Activated CD4-positive, alpha-beta T cell treated with anti-CD3 and anti-CD28 coated beads, Interleukin-2, amount 10 ng/mL, durations not matched to agents 7 days and 5 days (primary cell): ENCODE measurements at places on chromosomes 13 and 19. TPM values are rescaled to one million over a fixed set of nuclear protein-coding genes. Genes with fewer than 3 reads are reported as not detected.

GRCh38 chr19:11293433-11294389 lies 2.2 kb upstream of the TSPAN16 start:
- H3K27ac ChIP-seq = no peak overlapping the region
- peak; percentile 69 for DNase-seq
- H3K36me3 ChIP-seq = no peaks in the 10 kb centered on the region
- H3K27me3 ChIP-seq = peaks cover 51% of the 10 kb centered on the region

DNA sequence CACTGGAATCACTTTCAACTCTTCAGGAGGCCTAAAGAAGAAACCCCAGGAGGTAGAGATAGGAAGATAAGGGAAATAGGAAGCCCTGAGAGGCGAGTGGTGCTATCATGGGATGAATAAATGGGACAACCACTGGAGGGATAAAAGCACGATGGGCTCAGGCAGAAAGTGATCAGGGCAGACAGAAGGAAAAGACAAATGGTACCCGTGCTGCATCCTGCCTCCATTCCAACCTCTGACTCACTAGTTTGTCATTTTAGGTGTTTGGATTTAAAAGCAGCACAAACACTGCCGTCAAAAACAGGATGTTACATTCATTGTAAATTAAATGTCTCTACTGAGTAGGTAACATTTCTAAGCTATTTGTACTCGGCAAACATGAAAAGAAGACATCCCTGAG lies 314.3 kb upstream of the HTR2A start:
- H3K4me3 ChIP-seq = no peak overlapping the region
- H3K36me3 ChIP-seq = no peaks in the 10 kb centered on the region
- no peaks in the 10 kb centered on the region for H3K27me3 ChIP-seq
- no peak for DNase-seq
- H3K27ac ChIP-seq = no peak overlapping the region
- no peaks in the 10 kb centered on the region for H3K4me1 ChIP-seq

GRCh38 chr19:17889609-17890214 lies 18.0 kb downstream of the SLC5A5 start:
- no peaks in the 10 kb centered on the region for H3K4me1 ChIP-seq
- DNase-seq = peak; percentile 40
- no peaks in the 10 kb centered on the region for H3K36me3 ChIP-seq
- no peak overlapping the region for H3K27ac ChIP-seq
- no peak overlapping the region for H3K4me3 ChIP-seq

DNA sequence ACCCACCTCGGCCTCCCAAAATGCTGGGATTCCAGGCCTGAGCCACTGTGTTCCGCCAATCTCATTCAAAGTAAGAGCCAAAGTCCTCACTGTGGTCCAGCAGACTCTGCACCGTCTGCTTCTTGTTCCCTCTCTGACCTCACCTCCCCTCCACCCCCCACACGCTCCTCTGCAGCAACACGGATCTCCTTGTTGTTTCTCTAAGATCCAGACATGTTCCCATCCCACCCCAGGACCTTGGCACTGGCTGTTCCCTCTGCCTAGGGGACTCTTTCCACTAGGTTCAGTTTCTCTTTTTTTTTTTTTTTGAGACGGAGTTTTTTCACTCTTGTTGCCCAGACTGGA lies 38.4 kb downstream of the LTBP4 start:
- H3K4me3 ChIP-seq = no peak overlapping the region
- peaks cover 7% of the 10 kb centered on the region for H3K27me3 ChIP-seq
- no peak overlapping the region for H3K27ac ChIP-seq
- DNase-seq = no peak

DNA sequence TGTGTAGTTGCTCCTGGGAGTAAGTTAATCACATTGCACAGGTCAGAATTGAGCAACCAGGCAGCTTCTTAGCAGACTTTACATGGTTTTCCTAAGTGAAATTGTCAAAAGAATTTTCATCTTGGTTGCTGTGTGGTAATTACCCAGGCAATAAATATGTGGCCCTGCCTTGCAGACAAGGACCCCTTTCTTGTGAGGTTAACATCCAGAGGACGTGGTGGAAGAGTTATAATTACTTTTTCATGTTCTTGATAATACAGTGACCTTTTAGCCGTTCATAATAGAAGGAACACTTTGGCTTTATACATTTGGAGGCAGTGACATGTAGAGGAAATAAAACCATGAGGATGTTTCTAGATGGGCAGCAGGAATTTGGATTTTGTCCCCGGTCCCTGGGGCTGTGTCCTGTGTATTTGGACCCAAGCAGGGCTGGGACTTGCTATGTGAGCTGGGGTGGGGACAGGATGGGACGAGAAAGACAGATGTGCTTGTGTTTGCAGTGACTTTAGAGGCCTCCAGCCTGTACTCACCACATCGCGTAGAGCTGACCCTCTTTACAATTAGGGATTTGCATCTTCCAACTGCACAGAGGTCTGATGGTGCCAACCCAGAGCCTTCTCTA lies 156.2 kb downstream of the STK24 start:
- no peaks in the 10 kb centered on the region for H3K4me1 ChIP-seq
- H3K36me3 ChIP-seq = no peaks in the 10 kb centered on the region
- H3K4me3 ChIP-seq = no peak overlapping the region
- H3K27me3 ChIP-seq = no peaks in the 10 kb centered on the region
- no peak overlapping the region for H3K27ac ChIP-seq
- DNase-seq = no peak

DNA sequence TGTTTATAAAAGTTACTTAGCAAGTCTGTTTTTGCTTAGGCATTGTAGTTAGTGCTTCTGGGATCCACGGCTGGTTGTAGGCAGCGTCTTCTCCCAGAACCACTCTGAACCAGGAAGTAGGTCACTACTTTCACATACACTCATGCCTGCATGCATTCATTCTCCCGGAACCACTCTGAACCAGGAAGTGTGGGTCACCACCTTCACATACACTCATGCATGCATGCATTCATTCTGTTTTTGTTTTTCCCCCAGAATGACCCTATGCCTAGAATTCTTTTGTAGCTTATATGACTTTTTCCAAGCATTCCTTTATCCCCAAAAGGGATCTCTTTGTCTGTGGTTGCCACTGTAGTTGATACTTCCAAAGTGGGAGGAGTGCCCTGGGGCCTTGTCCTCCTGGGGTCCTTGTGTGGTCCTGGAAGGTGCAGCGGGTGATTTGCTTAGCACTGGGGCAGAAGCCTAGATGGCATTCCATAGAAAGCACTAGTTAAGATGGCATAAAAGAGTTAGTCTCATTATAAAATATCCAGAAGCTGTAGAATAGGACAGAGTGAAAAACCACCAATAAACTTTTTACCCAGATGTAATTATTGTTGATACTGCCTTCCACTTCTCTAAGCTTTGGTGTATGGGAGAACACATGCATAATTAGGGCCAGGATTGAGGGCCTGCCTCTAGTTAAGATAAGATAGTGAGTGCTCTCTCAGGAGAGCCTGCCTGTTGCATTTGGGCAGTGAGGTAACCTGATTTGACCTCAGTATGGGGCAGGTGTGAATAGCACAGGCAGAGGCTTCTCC lies 68.6 kb upstream of the TEX29 start:
- H3K4me1 ChIP-seq = peaks cover 2% of the 10 kb centered on the region
- H3K27me3 ChIP-seq = no peaks in the 10 kb centered on the region
- peaks cover 55% of the 10 kb centered on the region for H3K36me3 ChIP-seq
- no peak overlapping the region for H3K27ac ChIP-seq
- H3K4me3 ChIP-seq = no peak overlapping the region
- DNase-seq = no peak

DNA sequence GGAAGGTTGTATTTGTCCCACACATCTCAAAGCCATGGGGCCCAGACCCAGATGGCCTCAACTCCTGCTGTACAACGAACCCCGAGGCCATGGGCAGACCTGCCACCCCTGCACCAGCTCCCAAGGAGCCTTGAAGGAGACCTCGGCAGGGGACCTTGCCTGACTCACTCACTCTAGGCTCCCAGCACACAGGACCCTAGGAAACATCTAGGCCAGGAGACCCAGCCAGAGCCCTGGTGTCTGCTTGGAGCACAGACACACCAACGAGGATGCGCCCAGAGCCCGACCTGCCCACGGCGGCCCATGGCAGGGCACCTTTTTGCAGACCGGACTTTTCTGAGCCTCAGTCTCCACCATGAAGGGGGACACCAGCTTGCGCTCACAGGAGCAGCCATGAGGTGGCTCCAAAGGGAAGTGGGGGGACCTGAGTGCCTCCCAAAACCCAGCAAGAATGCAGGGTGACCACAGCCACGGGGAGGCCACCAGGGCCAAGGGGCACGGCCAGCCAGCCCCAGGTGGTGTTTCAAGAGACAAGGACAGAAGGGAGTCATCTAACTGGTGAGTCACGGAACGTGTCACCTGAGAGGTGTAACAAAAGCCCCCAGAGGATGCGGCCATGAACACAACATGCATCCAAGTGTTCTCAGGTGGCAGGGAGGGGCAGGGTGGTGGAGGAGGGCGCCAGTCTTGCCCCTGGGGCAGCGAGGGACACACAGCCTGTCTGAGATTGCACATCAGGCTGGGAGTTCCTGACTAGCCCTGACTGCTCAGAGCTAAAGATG lies 4.9 kb upstream of the CERS1 start:
- peaks cover 9% of the 10 kb centered on the region for H3K36me3 ChIP-seq
- DNase-seq = no peak
- peaks cover 14% of the 10 kb centered on the region for H3K27me3 ChIP-seq

GRCh38 chr19:35648017-35648961 lies at the start of gene COX6B1:
COX6B1 (plus strand) TSS chr19:35648323; CDS start chr19:35651244, 2,921 bp downstream.
- no peaks in the 10 kb centered on the region for H3K27me3 ChIP-seq
- peak within 1 kb of the TSS; percentile 86 for H3K4me3 ChIP-seq
- peak within 1 kb of the TSS; percentile 91 for H3K27ac ChIP-seq
- peaks cover 45% of the 10 kb centered on the region for H3K4me1 ChIP-seq

DNA sequence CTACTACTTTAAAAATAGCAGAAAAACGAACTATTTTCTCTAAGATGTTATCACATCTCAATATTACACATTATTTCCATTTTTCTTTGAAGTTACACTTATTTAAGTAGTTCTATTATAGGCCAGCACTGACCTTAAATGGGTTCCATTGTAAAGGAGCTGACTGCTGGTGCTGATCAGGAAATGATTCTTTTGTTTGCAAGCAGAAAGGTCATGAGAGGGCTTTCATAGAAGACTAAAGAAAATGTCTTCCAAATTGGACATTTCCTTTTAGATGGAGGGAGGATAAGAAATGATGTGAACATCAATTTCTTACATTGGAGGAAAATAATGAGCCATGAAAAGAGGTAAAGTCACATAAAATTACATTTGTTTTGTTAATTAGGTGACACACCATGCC lies 96.2 kb downstream of the SUCLA2 start:
- peaks cover 3% of the 10 kb centered on the region for H3K4me1 ChIP-seq
- no peak overlapping the region for H3K4me3 ChIP-seq
- H3K27me3 ChIP-seq = no peaks in the 10 kb centered on the region
- no peaks in the 10 kb centered on the region for H3K36me3 ChIP-seq
- no peak for DNase-seq
- no peak overlapping the region for H3K27ac ChIP-seq

GRCh38 chr13:30129411-30129810 lies 177.9 kb downstream of the KATNAL1 start:
- no peaks in the 10 kb centered on the region for H3K36me3 ChIP-seq
- no peak for DNase-seq
- no peaks in the 10 kb centered on the region for H3K27me3 ChIP-seq
- H3K4me3 ChIP-seq = no peak overlapping the region

- H3K27ac ChIP-seq = no peak overlapping the region
- no peaks in the 10 kb centered on the region for H3K36me3 ChIP-seq
- H3K4me3 ChIP-seq = no peak overlapping the region
- H3K27me3 ChIP-seq = no peaks in the 10 kb centered on the region
Measured at GRCh38 chr13:23842406-23842805, 46.8 kb downstream of the MIPEP start.

- H3K4me1 ChIP-seq = peaks cover 23% of the 10 kb centered on the region
- H3K27ac ChIP-seq = peak overlapping the region; percentile 33
- peaks cover 1% of the 10 kb centered on the region for H3K27me3 ChIP-seq
- H3K4me3 ChIP-seq = peak overlapping the region; percentile 81
Measured at GRCh38 chr19:49128545-49129237, 9.3 kb downstream of the PPFIA3 start.

DNA sequence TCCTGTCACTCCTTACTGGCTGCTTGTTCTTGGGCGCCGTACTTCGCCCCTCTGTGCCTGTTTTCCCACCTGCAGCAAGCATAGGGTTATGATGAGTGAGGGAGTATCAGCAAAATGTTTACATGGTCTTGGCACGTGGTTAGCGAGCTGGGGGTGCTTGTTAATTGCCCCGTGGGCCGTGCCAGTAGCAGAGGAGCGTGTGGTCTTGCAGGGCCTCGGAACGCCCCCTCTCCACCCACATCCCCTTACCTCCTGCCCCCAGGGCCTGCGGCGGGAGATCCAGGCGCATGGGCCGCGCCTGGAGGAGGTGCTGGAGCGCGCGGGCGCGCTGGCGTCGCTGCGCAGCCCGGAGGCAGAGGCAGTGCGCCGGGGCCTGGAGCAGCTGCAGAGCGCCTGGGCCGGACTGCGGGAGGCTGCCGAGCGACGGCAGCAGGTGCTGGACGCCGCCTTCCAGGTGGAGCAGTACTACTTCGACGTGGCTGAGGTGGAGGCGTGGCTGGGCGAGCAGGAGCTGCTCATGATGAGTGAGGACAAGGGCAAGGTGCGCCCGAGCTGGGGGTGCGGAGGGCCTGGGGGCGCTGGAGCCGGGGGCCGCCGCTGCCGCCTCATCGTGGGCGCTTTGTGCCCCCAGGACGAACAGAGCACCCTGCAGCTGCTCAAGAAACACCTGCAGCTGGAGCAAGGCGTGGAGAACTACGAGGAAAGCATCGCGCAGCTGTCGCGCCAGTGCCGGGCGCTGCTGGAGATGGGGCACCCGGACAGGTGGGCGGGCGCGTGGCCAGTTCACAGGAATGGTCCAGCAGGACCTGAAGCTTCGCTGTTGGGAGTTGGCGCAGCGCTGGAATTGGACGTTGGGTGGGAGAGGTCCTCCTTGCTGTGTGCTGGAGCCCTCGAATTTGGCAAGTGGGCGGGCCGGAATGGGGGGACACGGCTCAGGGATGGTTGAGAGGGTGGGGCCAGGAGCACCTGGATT lies 22.5 kb upstream of the SHKBP1 start:
- no peaks in the 10 kb centered on the region for H3K36me3 ChIP-seq
- no peak for DNase-seq
- peaks cover 3% of the 10 kb centered on the region for H3K4me1 ChIP-seq
- no peak overlapping the region for H3K27ac ChIP-seq
- no peak overlapping the region for H3K4me3 ChIP-seq
- H3K27me3 ChIP-seq = peaks cover 41% of the 10 kb centered on the region

GRCh38 chr13:80340651-80341100 lies 250 bp downstream of the SPRY2 start:
- no peak overlapping the region for H3K27ac ChIP-seq
- H3K36me3 ChIP-seq = no peaks in the 10 kb centered on the region
- peaks cover 42% of the 10 kb centered on the region for H3K27me3 ChIP-seq

- no peaks in the 10 kb centered on the region for H3K36me3 ChIP-seq
- H3K4me3 ChIP-seq = no peak overlapping the region
- H3K27ac ChIP-seq = no peak overlapping the region
- no peak for DNase-seq
Measured at GRCh38 chr13:69545551-69545950, 562.1 kb upstream of the ATXN8OS start.

DNA sequence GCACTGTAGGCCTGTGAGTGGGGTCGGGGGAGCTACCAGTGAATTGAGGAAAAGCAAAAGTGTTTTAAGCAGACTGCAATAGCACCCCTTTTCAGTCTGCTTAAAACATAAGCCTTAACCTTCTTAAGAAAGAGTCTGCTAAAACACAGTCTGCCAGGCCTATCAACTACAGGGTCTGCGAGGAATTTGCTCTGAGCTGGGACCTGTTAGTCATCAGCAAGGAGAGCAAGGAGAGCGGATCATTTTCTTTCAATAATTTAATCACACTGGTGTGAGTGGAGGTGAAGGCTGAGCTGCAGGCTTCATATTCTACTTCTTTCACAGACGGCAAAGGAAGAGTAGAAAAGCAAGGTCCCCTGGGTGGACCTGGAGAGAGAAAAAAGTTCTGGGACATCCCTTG lies 342.7 kb downstream of the ENOX1 start:
- no peak overlapping the region for H3K4me3 ChIP-seq
- no peak for DNase-seq
- H3K36me3 ChIP-seq = no peaks in the 10 kb centered on the region
- no peak overlapping the region for H3K27ac ChIP-seq
- H3K4me1 ChIP-seq = no peaks in the 10 kb centered on the region

Gene CKM
- not detected for total RNA-seq

Gene MADCAM1
- total RNA-seq = 0.15 TPM

Gene SHISA7
- total RNA-seq = not detected
